ENCODE measurements at places on chromosomes 6 and 20.

DNA sequence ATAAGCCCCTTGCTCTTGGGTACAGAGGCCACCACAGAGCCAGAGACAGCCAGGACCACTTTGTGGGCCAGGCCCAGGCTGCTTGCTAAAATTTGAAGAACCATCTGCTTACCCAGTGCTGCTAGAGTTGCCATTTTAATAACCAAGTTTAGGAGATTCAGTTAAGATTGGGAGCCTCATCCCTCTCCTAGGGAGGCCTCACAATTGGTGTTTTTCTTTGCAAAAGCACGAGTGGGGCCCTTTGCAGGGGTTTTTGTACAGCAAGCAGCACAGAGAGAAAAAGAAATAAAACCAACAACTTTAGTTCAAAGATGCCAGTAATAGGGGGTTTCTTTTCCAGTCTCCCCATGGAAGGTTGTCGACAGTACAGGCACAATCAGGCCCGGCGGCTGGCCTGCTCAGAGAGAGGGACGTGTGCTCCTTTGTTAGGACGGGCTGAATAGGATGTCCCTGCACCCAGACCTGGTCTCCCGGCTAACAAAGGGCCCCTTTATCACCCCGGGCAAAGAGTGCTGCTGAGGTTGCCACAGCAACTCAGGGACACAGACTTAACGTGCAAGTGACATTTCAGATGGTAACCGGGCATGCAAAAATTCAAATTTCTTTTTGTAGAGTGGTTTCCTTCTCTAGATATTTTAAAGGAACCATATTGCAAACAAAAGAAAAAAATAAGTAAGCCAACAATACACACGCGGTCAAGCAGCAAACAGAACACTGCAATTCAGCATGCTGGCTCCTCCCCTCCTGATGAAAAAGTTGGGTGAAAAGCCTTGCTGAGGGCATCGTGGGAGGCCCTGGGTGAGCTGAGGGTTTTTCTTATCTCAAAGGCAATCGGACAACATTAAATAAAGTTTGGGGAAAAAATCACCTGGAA lies 10.5 kb upstream of the TOX2 start:
- DNase-seq = no peak

DNA sequence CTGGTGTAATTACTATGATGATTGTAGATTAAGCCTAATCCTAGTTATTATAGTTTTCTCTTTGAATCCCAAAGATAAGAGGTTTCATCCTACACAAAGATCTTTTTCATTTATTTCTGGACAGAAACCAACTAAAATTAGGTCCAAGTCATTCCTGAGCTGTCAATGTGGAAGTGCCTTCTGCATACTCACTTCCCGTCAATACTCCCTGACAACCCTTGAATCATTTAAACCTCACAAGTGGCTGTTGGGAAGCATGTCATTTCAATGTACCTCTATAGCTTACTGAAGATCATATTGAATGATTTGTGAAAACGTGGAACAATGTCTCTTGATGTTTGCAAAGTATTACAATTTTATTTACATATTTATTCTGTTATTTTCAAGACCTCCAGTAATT lies 274.1 kb downstream of the HACE1 start:
- no peak for DNase-seq

DNA sequence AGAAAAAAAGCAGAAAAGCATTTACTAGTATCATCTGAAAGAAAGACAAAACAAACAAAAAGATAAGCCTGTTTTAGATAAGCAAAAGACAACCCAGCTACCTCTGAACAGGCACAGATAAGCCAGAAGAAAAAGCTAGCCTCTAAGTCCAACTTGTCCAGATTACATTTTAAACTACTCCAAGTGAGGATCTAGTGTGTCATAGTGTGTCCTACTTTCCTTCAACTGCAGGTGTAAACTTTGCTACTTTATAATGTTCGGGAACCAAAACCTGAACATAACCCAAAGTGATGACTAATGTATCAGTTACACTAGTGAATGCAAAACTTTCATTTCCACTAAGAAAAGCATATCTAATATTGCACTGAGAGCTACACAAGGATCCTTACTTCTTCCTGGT lies 19.5 kb downstream of the ADNP start:
- no peak for DNase-seq

DNA sequence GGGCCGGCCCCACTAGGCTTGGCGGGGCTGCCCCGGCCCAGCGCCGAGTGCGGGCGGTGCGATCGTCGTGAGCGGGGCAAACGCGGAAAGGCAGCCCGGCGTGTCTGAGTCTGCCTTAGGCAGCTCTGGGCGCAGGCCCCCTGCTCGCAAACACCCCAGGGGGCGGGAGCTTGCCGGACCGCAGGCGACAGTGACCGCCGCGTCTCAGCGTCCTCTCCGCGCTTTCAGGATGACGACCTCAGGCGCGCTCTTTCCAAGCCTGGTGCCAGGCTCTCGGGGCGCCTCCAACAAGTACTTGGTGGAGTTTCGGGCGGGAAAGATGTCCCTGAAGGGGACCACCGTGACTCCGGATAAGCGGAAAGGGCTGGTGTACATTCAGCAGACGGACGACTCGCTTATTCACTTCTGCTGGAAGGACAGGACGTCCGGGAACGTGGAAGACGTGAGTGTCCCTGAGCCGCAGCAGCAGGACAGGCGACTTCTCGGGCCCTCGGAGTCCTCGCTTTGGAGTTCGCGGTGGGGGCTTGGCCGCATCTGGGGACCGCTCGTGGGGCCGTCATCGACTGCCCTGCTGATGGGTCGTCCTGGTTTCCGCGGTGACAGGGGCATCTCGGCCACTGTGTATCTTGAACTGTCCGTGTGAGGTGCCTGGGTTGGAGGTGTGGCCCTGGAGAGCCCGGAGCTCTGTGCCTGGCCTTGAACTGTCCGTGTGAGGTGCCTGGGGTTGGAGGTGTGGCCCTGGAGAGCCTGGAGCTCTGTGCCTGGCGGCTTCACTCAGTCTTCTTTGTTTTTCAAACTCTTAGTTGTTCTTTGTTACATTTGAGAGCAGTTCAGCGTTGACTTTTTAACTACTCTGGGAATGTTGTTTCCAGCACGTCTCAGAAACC lies 786 bp downstream of the ADRM1 start:
- peak; percentile 65 for DNase-seq

DNA sequence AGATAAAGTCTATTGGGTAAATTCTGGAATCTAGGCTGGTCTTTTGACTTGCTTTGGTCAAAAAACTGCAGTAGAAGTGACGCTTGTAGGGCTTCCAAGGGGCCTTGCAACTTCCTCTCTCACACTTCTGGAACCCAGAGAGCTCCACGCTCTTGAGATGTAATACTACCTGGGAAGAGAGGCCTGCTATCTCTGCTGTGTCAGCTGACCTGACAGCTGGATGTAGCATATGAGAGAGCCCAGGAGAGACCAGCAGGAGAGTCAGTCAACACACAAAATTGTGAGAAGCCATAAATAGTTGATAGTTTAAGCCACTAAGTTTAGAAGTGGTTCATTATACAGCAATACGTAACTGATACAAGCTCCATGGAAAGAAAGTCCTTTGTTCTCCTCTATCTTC lies 7.8 kb upstream of the RSPO3 start:
- no peak for DNase-seq

- DNase-seq = no peak
These were observed 69.1 kb upstream of the ADTRP start for GRCh38 chr6:11847515-11848345.

- no peak for DNase-seq
These were observed 74.3 kb downstream of the ARMC2 start for GRCh38 chr6:108922499-108922898.

DNA sequence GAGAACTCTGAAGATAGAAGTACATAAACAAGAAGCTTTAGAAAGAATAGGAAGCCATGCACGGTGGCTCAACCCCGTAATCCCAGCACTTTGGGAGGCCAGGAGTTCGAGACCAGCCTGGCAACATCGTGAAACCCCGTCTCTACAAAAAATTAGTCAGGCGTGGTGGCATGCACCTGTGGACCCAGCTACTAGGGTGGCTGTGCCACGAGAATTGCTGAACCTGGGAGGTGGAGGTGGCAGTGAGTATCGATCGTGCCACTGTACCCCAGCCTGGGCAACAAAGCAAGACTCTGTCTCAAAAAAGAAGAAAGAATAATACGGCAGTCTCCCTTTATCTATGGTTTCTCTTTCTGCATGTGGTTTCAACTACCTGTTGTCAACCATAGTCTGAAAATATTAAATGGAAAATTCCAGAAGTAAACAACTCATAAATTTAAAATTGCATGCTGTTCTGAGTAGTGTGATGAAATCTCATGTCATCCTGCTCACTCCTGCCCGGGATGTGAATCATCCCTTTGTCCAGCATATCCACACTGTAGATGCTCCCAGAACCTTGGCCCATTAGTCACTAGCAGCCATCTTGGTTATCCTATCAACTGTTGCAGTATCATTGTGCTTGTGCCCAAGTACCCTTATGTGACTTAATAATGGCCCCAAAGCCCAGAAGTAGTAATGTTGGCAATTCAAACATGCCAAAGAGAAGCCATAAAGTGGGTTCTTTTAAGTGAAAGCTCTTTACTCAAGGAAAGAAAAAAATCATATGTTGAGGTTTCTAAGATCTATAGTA lies 22.1 kb downstream of the DEK start:
- DNase-seq = no peak

DNA sequence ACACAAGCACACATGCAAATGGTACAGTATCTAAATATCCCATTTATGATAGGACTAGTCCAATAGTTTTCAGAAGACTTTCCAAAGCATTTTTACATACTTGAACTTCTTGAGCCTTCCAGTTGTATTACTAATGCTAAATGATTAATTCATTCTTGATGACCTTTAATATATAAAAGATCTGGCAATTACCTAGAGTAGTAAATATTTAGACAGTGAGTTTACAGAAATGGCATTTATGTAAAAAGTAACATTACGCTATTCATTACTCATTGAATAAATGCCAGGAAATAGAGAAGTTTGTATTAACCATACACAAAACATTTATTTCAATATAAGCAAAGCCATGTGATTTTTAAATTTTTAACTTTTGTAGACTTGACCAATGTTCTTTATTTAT lies 158.8 kb downstream of the DST start:
- no peak for DNase-seq
